Omental fat pad (tissue), 4 donors: ENCODE measurements at places on chromosomes 3 and 15.

- no peak for DNase-seq
These were observed 27.6 kb downstream of the LMCD1 start for GRCh38 chr3:8529181-8529637.

DNA sequence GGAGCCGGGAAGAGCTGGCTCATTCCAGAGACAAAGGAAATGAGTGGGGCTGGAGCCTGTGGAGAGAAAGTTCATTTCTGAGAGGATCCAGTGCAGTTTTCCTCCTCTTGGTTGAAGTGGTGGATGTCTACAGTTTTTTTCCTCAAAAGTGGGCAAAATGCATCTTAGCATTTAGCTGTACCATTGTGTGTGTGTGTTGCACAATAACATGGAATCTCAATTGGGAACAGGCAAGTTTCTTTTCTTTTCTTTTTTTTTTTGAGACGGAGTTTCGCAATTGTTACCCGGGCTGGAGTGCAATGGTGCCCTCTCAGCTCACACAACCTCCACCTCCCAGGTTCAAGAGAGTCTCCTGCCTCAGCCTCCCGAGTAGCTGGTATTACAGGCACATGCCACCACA, 101.5 kb upstream of the UBE2E1 start:
- DNase-seq = no peak

GRCh38 chr3:172176061-172176770, 136.8 kb downstream of the FNDC3B start:
- DNase-seq = no peak

GRCh38 chr15:69990566-69991421, 106.9 kb downstream of the TLE3 start:
- DNase-seq = no peak

GRCh38 chr15:39942753-39943150, 8.8 kb downstream of the EIF2AK4 start:
- DNase-seq = no peak

DNA sequence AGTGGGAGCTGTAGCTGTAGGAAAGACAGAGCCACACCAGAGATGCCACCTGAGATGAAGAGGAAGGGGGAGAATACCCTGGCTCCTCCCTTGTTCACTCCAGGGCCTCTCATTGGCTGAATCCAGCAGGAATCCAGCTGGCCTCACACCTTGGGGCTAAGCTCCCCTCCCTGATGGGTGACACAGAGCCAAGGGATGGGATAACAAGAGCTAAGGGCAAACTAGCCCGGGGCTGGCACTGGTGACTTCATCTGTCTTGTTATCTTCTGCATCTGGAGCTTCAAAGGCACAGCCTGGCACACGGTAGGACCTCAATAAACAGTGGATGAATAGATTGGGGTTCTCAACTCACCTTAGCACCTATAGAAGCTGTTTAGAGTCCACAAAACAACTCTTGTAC, 13.8 kb upstream of the GATA2 start:
- DNase-seq = no peak

DNA sequence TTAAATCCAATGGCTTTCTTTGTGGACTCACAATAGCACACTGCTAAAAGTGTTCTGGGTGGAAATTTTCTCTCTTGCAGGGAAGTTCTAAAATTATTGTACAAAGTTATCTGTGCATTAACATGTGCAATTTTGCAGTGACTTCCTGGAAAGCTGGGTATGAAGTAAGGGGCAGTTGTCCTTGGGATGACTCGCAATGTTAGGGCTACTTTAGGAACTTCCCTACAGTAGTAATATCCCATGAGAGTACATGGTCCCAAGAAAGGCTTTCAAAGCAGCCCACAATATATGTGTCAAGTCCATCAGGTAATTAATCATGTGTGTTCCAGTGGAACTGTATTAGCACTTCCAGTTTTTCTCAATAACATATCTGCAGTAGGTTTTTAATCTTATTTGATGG, 201.0 kb upstream of the UBE2E2 start:
- no peak for DNase-seq

DNA sequence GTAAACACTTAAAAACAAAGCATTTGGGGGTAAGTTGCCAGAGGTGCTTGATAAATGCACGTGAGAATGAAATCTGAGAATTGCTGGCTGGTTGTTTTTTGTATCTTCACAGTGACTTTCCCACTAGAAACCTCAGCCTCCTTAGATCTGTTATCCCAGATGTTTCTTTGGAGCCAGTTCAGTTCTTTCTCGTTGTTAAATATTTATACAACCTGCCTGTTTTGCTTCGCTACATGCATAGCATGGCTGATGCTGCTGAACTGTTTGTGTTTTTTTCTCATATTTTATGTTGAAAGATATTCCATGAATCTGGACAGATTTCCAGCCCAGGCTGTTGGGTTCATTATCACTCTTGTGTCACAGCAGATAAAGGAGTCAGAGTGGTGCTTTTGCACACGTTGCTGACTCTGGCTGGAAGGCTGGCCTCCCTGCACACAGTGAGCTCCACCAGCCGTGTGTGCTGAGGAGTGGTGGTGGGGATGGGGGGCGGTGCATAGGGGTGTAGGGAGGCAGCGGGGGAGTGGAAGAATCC, 80.2 kb downstream of the ARNT2 start:
- DNase-seq = no peak
